ENCODE measurements at places on chromosomes 2 and 18.

DNA sequence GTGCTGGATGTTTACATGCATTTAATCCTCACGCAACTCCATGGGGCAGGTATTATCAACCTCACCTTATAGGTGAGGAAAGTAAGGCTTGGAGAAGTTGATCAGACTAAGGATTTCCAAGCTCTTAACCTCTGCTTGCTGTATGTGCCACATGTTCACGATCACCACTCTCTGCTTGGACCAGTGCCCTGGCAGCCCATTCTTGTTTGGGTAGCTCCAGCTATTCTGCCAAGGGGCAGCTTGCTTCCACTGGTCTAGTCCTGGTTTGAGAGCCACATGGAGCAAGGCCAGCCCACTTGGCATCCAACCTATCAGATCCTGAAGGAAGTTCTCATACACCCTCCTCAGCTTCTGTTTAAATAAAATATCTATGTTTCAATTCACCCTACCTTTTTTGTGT lies 14.3 kb downstream of the PLB1 start:
- no peak for DNase-seq

DNA sequence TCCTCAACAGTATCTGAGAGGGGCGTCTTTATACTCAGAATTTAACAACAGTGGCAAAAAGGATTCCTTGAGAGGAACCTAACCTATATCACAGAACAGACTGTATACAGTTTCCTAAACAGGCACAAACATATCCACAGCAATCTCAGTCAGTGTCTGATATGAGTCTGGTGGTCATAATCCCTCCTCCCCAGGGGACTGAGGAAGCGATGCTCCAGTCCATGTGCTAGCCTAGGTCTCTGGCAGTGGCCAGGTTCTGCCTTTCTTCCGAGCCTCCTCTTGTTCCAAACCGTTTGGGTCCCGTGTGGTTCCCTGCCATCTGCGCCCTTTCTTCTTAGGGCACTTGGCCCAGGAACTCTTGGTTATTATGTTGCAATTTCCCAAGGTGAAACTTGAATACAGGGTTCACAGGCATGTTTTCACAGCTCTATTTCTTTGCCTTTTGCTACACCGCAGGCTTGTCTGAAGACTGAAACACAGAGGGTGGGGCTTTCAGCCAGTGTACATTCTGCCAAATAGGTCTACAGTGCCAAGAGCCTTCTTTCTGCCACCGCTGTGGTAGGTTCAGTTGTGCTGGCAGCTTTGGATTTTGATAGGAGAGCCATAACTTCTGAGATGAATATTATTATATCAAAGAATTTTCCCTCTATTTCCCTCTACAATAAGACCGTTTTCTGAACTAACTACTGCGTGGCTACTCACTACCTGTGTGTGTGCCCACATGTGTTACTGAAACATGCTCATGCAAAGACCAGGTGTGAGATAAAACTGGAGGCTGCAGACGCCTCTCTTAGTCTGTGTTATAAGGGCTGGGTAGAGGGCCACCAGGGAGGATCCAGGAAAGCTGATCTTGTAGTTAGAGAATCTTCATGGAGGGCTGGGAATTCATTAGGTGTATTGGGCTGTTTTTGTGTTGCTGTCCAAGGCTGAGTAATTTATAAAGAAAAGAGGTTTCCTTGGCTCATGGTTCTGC lies 75.0 kb upstream of the HAAO start:
- no peak for DNase-seq

DNA sequence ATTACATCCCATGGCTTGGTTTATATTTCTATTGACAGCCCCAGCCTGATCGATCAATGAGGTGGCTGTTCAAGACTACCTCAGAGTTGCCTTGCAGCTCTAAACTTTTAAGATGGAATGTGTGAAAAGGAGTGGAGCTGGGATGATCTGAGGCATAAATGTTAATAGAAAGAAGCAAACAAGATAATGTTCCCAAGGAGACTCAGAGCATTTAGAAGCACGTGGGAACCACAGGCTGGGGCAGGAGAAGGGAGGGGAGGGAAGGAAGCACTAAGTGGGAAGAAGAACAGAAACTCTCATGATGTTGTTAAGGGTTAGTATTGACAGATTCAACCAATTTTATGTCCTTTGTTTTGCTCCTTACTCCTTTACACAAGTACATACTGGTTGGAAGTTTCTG lies 28.8 kb upstream of the LRATD1 start:
- DNase-seq, result no peak

DNA sequence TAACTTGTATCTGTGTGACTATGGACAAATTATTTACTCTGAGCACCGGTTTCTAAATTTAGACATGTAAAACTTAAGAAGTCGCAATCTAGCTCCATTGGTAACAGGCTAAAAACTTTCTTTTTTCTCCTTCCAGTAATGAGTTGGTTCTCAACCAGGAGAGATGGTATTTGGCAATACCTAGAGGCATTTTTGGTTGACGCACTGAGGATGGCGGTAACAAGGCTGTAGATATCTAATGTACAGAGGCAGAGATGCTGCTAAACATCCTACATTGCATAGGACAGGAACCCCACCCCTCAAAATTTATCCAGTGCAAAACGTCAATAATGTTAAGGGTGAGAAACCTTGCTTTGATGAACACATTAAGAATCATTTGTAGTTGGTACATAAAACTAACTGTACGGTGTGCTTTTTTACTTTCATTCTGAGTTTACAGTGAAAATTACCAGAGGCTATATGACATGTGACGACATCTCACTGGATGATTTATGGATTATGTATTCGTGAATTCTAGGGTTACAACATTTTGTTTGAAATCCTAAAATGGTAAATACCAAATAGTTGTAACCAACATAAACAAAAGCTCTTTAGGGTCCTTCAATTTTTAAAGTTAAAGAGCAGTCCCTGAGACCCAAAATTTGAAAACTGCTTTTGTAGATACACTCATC lies 91.3 kb downstream of the TLK1 start:
- no peak for DNase-seq

- DNase-seq, result peak; percentile 40
Measured at GRCh38 chr18:9708434-9709303, 568 bp downstream of the RAB31 start.

DNA sequence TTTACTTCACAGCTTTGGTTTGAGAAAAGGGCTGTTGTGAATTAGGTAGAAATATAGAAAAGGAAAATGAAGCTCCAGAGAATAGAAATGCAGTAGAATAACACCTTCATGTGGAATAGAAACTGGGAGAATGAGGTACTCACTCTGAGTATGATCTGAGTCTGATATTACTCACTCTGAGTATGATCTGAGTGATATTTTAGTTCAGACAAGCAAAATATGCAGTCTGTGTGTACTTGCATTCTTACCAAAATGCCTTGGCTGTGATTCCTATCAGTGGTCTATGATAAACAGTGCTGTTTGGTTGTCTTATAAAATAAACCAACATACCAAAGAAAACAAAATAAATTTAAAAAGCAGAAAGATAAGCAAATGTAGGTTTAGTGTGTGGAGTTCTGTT lies 487.6 kb downstream of the THSD7B start:
- DNase-seq, result no peak

DNA sequence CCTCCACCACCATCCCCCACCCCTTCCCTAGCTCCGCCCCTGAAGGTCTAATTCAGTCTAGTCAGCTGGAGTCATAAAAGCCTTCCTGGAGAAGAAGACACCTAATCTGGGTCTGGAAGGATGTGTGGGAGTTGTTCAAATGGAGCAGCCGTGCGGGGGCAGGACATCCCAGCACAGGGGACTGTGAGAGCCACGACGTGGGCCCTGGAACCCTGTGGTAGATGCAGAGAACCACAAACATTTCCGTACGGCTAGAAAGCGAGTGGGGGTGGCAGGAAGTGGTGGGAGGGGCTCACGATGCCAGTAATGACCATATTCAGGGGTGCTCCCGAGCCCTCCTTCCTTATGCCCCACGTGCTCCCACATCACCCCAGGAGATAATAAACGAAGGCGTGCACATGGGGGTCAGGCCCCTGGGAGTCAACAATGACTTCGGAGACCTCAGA lies 20.9 kb upstream of the COL6A3 start:
- no peak for DNase-seq

DNA sequence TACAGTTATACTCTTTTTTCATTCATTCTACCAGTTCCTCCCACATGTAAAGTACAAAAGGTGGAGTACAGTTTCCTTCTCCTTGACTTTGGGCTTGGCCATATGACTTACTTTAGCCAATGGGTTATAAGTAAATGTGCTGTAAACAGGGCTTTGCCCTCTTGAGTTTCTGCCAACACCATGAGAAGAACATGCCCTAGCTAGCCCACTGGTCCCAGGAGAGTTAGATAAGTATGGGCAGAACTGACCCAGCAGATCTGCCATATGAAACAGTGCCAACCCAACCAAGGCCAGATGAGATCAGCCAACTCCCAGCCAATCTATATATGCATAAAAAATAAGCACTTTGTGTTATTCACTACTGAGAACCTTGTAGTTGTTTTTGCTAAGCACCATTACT lies 25.5 kb downstream of the ZC3H8 start:
- DNase-seq, result no peak

DNA sequence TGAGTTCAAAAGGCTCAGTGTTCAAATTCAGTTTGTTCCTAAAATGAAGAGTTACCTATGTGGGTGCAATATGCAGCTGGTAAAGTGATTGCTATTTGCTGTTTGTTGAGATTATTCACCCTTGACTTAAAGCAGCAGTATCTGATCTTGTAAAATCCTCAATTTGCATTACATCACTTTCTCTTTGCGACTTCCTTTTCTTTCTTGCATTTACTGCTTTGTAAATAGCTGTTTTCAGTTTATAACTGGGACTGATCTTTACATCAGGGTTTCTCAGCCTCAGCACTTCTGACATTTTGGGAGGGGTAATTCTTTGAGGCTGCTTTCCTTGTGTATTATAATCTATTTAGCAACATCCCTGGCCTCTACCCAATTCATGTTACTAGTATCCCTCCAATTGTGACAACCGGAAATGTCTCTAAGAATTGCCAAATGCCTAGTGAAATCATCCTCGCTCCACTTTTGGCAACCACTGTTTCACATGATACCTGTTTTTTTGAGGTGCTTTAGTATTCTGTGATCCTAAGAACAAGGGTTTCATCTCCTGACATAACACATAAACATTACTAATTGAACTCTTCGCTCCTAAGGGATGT lies 12.1 kb upstream of the ERCC3 start:
- DNase-seq, result no peak

DNA sequence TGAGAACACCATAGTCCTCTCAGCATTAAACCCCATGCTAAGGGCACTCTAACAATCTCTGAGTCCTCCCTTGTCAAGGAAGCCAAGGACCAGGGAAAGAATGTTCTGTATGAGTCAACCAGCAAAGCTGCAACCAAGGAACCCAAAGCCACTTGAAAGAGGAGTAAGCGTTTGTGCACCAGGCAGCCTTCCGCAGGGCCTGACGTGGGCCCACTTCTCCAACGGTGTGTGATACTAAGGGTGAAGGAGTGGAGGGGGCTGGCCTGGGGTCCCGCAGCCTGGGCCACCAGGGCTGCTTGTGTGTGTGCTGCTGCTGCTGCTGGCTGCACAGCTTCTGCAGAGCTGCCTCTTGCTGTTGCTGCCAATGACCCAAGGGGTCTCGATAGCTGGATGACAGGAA lies 30.1 kb upstream of the GALNT14 start:
- no peak for DNase-seq

DNA sequence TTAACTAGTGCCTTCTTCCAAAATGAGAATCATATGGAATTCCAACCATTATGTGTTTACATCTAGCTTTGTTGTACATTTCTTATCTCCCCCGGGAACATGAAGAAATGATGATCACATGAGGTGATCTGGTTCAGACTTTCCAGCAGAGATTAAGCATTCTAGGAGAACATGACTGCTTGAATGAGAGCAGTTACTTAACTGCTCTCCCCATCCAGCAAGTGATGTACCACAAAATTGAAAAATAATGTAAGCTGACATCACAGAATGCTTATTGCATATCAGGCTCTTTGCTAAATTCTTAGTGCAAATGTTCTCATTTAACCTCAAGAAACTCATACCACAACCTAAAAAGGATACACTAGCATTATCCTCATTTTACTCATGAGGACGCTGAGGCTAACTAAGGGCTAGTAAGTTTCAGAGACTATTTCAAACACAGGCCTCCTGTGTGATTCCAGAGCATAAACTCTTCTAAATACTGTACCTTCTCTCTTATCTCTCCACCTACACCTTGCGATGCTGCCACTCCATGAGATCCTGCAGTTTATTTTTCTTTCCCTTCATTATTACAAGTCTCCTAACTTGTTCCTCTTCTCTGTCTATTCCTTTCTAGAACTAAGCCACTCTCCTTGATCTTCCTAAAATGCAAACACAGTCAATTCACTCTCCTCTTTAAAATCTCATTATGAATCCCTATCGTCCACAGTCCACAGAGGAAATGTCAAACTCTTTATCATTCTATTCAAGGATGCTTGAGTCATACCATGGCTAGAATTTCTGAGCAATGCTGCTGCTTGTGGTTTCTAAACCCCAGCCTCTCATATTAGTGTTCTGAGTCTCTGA lies 1224.8 kb upstream of the ZEB2 start:
- DNase-seq, result peak; percentile 31

DNA sequence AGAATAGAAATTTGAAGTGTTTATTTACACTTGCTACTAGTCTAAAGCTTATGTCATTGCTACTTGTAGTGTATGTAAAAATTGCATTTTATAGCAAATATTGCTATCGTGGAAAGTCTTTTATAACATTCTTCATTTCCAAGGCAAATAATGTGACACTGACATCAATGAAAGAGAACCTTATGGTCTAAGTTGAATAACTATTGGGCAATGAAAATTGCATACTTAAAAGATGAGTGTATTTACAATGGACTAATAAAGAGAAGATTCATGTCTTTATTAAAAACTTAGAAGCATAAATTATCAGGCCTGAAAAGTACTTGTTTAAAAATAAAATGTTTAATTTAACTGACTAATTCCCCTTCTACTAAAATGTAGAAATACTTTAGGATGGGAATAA lies 82.2 kb downstream of the LRP1B start:
- DNase-seq, result no peak
